ENCODE measurements at places on chromosomes 3 and 15. TPM values are rescaled to one million over a fixed set of nuclear protein-coding genes. Genes with fewer than 3 reads are reported as not detected.

DNA sequence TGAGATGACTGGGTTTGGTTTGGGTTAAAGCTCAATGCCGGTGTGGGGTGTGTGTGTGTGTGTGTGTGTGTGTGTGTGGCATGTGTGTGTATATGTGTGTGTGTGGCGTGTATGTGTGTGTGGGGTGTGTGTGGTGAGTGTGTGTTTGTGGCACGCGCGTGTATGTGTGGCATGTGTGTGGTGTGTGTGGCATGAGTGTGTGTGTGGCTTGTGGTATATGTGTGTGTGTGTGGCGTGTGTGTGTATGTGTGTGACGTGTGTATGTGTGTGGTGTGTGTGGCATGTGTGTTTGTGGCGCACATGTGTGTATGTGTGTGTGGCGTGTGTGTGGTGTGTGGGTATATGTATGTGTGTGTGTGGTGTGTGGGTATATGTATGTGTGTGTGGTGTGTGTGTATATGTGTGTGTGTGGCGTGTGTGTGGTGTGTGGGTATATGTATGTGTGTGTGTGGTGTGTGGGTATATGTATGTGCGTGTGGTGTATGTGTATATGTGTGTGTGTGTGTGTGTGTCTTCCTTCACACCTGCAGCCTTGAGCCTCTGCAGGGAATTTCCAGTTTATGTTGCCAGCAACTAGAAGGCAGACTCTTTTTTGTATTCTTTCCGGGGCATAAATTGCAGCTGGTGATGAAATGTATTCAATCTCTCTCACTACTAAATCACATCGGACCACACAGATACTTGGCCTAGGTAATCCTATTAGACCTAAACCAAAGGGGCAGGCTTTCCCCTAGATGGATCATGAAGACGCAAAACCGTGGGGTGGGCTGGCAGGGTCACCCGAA lies 34.8 kb downstream of the CHRD start:
- DNase-seq: no peak

GRCh38 chr3:69338911-69339310 lies 47.0 kb downstream of the FRMD4B start:
- DNase-seq: no peak

- no peak for DNase-seq
These were observed 12.1 kb upstream of the DMXL2 start for GRCh38 chr15:51634591-51635198.

DNA sequence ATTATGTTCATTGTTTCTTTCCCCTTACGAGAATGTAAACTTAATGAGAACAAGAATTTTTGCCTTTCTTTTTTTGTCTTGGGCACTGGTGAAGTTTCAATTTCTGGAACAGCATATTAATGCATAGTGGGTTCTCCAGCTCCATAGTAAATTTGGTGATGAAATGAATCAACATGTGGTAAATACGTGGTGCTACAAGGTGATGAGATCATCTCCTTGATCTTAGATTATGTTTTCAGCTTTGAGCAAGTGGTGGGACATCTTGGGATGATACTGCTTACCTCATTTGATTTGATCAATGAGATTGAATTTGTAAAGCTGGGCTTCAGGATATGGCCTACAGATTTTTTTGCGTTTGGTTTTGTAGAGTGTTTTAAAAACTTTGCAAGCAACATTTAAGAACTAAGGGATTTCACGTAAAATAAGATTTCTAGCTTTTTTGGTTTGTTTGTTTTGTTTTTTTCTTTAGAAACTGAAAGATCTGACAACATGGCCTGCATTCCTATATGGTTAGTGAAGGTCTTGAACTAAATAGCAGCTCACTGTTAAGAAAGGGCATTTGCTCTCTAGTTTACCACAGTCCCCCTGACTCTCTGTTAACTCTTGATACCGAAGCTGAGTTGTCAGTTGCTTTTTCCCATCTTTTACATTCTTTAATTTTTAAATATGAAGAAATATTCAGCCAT lies 45.6 kb downstream of the FNDC3B start:
- no peak for DNase-seq

The LDHAL6B gene
- not detected for total RNA-seq

DNA sequence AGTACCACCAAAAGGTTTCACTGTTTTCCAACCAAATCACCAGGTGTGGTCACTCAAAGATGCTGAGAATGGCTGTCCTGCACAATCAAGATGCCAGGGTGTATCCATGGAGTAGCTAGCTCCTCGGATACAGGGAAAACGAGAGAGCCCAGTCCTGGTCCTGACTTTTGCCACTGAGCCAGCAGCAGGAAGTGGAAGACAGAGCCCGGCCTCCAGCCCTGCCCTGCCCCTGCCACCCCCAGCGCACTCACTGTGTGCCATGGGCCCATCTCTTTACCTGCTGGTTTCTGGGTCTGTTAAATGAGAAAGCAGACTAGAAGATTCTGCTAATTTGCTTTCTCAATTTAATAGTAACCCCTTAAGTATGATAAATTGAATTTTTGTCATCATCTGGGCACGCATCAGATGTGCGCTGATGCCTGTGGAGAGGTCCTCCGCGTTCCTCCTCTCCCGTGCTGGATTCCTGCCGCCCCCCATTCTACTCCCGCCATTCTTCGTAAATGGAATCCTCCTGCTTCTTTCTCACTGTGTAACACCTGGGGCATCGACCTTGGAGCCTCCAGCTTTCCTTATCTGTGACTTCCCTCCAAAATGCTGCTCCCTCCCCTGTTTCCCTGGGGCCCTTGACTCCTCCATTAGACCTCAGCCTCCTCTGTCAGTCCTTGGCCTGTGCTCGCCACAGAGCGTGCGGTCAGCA lies 18.0 kb downstream of the TNFAIP8L3 start:
- DNase-seq: no peak

GRCh38 chr3:101811875-101812274 lies 32.9 kb downstream of the NXPE3 start:
- no peak for DNase-seq

The ITIH4 gene
- 6.2 TPM for total RNA-seq

DNA sequence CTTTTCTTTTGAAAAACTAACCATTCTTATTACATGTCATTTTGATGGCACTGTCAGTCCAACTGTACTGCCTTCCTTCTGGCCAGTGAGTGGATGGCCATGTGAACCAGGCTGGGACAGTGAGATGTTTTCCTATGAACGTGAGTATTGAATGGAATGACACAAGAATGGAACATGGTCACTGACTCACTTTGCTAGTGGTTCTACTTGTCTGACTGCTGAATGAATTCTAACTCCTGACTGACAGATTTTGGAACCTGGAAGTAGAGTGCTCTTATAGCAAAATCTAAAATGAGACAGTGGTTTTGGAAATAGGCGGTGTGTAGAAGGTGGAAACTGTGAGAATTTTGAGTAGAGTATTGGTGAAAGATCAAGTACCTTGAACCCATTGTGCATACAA lies 606.9 kb upstream of the KCNMB2 start:
- DNase-seq: no peak

GRCh38 chr15:38455092-38455491 lies 1.2 kb downstream of the FAM98B start:
- no peak for DNase-seq

DNA sequence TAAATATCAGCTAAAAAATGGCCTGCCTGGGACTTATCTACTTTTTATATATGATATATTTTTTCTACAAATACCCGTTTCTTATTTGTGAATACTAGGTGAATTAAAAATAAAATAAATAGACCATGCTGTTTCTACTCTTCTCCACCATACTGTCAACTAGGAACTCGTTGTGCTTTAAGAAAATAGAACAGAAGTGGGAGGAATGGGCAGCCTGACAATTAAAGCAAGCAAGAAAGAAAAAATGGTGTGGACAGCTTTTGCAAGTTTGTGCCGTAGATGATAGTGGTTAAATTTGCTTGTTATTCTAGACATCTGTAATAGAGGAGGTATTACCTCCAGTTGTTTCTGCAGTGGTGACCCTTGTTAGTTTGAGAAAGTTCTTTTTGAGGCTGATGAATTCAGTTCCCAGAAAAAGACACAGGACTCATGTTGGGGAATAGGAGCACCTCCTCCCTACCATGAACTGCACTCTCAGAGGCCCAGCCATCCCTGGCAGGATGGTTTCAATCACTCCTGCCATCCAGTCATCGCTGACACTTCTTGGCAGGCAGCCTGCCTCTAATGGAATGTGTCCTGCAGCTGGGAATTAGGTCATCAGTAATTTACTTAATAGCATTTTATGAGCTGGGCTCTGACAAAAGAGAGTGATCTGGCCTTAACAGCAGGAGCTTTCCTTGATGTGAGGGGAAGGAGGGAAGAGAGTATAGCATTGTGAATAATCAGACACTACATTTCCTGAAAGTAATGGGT lies 105.0 kb upstream of the GAP43 start:
- DNase-seq: no peak

- DNase-seq: no peak
These were observed 652.4 kb upstream of the NAALADL2 start for GRCh38 chr3:174206607-174207192.

- DNase-seq: no peak
These were observed 104.4 kb upstream of the UBE3A start for GRCh38 chr15:25543196-25543595.

- no peak for DNase-seq
These were observed 65.9 kb downstream of the GPR176 start for GRCh38 chr15:39854161-39854560.

The SLC22A14 gene
- total RNA-seq: not detected

The PPP4R2 gene
- 80.4 TPM for total RNA-seq

DNA sequence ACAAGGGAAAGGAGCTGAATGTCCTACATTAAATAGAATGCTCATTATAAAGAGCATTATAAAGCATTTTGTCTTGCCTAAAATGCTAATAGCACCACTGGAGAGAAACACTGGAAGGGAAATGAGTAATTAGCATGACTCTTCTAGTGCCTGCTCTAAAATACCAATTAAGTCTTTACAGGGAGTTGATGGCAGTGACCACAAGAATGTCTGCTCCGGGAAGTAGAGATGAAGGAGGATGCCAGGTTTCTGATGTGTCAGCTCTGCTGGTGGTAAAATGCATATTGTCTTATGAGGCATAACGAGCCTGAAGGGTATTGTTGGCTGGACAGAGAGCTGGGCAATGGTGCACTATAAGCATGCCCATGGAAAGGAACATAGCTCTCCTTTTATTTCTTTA lies 49.5 kb downstream of the MYLK start:
- DNase-seq: no peak

- no peak for DNase-seq
These were observed 14.7 kb downstream of the ST3GAL6 start for GRCh38 chr3:98777801-98778220.

The RETNLB gene
- not detected for total RNA-seq

- DNase-seq: no peak
These were observed 92.4 kb downstream of the ABI3BP start for GRCh38 chr3:100900671-100901335.

- DNase-seq: no peak
These were observed 600.0 kb downstream of the ROBO1 start for GRCh38 chr3:79167651-79168416.

The MAP6D1 gene
- 6.3 TPM for total RNA-seq

The EIF4E3 gene
- total RNA-seq: 14.3 TPM

All from WTC11 (cell line).